NCI-H69 (cell line): ENCODE measurements at places on chromosomes 6 and 20.

GRCh38 chr6:17450832-17451231 is 57.4 kb downstream of the CAP2 start:
- DNase-seq, result peak; percentile 75

DNA sequence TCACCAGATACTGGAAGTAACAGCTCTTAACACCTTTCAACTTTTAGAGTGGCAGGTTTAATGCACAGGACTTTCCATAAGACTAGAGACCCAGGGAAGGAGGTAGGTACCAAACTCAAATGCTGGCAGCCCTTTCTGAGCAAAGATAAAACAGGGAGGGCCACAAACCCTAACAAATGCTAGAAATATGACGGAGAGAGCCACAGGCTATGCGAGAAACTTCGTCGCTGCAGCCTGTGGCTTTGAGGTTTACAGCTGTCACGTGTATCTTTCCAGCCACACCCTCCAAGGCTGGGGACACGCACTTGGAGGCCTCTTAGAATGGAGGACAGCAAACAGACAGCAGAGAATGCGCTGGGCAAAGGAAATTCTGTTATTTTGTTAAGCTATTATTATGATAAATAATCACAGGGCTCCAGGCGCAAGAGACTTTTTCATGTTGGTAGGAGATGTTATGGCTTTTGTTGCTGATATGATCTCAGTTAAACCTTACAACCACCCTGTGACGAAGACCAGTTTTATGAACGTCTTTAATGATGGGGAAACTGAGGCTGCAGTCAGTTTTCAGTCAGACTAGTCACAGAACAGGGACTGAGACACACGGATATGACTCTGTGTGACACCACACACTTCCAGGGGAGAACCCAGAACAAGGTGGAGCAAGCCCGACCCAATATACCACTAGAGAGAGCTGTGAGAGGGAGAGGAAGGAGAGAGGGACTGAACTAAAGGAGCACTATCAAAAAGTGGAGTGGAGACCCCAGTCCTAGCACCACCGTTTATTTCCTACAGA is 2.0 kb downstream of the TRAM2 start:
- no peak for DNase-seq

DNA sequence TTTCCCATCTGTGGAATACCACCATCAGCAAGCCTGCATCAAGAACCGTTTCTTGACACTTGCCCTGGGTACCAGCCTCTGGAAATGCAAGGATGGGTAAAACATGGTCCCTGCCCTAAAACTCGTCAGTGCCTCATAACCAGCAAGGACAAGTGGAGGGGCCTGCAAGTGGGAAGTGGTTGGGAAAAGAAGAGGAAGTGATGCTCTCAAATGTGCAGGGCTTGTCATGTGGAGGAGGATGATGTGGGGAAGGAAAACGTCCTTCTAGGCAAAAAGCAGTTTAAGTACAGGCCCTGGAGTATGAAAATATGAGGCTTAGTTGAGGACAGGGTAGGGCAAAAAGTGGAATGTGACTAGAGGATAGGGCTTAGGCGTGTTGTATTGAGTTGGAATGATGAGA is 19.0 kb downstream of the RREB1 start:
- no peak for DNase-seq

- DNase-seq, result no peak
Measured at GRCh38 chr6:168367285-168367751, 47.7 kb upstream of the DACT2 start.

DNA sequence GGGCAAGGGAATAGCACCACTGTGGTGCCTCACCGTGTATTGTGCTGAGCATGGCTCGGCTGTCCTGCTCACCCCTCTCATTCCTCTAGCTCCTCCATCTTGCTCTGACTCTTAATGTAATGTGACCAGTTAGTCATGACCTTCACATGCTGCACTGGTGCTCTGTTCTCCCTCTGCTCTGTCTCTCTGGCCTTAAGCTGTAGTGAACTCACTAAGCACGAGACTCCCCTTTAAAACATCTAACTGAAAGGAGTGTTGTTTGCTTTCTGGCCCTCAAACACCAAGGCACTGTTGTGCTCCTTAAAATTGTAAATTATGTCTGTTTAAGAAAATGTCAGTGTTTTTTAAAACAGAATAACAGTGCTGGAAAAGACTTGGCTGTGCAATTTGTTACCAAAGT is 140.4 kb downstream of the HDGFL1 start:
- DNase-seq, result no peak

- DNase-seq, result no peak
Measured at GRCh38 chr20:8995761-8996160, 73.1 kb upstream of the PLCB4 start.

DNA sequence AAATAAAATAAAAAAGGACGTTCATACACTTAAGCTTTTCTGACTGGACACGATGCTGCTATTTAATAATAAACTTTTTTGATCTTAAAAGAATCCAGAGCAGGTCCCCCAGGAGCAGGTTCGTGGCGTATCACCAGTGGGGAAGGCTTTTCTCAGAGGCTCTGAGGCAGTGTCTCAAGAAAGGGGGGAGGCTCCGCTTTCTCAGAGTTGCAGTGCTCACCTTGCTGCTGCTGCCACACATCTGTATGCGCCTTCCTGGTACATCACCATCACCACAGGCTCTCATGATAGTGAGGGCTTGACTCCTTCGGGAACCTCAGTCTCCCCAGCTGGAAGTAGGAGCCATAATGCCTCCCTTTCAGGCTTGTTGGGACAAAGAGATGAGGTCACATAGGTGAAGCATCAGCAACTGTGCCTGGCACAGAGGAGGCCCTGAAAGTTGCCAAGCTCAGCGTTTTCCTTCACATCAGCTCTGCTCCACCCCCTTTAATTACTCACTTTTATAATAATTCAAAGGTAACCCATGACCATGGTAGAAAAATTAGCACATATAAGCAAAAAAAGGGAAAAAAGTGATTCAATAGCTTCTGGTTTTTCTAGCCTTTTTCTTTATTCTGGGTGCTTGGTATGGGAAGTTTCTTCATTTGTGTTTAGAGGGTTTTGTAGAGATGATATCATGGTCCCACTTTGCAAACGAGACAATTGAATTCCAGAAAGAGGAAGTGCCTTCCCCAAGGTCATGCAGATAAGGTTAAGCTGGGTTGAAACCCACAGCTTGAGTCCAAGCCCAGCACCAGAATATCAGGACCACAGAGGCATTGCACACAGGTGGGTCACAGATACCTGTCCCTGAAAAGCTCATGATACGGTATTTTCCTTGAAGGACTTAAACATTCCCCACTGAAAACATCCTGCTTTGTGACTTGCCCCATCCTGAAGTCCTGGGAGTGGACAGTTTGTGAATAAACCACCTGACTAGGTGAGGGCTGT is 24.5 kb downstream of the SRSF3 start:
- no peak for DNase-seq

GRCh38 chr6:40807484-40807883 is 220.3 kb upstream of the LRFN2 start:
- no peak for DNase-seq

DNA sequence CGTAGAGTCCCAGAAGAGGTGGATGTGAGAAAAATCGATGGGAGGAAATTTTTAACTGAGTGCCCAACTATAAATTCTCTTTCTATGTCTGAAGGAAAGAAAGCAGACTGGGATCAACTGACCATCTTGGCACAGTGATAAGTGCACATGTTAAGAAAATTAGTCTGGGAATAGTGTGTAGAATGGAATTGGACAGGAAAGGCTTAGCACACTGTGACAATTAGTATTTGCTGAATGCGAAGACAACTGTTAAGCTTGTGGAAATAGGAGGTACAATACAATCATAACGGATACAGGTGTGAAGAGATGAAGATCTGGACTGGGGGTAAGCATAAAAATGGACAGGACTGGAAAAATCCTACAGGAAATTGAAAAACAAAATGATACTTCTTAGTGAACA is 114.3 kb downstream of the FAM50B start:
- DNase-seq, result no peak
